Ascending aorta (tissue), 2 donors: ENCODE measurements at places on chromosomes 7 and 10. TPM values are rescaled to one million over a fixed set of nuclear protein-coding genes. Genes with fewer than 3 reads are reported as not detected.

The MALRD1 gene
- total RNA-seq = not detected

The ASB13 gene
- 15.3 TPM for total RNA-seq

The MMD2 gene
- not detected for total RNA-seq

The TBXAS1 gene
- total RNA-seq = 3.8 TPM

The TSPAN12 gene
- total RNA-seq = 28.9 TPM

The OR2A12 gene
- total RNA-seq = not detected
